ENCODE measurements at places on chromosomes 16 and 17.

GRCh38 chr17:54426296-54426886 is 474.3 kb upstream of the TOM1L1 start:
- DNase-seq, result no peak

GRCh38 chr17:79776376-79777119 is 1.4 kb upstream of the CBX2 start:
- no peak for DNase-seq

GRCh38 chr17:9828296-9829295 is 2.9 kb downstream of the GLP2R start:
- no peak for DNase-seq

- DNase-seq, result no peak
Observed at GRCh38 chr17:63126607-63127006, 160.6 kb downstream of the TANC2 start.

DNA sequence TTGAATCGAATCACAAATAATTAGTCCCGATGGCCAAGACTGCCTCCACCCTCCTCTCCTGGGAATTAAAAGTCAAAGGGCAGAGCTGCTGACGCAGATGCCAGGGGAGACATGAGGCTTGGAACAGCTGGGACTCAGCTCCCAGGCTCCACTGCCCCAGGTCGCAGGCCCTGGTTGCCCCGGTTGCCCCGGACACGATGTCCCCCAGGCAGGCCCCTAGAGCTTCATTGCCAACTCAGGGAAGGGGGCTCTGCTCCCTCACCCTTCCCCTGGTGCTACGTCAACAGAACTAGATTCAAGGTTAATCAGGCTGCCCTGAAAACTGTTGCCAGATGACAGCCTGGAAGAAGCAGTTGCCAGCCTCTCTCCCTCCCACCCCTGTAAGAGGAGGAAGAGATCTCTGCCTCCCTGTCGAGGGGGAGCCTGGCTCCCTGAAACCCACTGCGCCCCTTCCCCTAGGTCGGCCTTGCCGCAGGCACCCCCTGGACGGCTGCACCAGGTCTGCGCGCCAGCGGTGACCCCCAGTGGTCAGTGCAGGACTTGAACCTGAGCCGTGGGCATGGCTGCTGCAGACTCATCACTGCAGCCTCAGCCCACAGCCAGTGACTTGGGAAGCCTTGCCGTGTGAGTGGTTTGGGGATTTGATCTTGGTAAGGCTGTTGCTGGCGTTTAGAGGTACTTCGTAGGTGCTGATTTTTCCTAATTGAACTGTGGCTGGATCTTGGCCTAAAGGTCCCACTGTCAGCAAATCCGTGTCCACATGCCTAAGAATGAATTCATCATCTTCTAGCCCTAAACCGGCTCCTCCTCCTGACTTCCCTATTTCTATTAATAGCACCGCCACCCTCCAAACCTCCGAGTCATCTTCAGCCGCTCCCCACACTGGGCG is 84.1 kb upstream of the TOB1 start:
- DNase-seq, result peak; percentile 20

- no peak for DNase-seq
Observed at GRCh38 chr17:70107441-70107840, 32.4 kb downstream of the KCNJ16 start.

DNA sequence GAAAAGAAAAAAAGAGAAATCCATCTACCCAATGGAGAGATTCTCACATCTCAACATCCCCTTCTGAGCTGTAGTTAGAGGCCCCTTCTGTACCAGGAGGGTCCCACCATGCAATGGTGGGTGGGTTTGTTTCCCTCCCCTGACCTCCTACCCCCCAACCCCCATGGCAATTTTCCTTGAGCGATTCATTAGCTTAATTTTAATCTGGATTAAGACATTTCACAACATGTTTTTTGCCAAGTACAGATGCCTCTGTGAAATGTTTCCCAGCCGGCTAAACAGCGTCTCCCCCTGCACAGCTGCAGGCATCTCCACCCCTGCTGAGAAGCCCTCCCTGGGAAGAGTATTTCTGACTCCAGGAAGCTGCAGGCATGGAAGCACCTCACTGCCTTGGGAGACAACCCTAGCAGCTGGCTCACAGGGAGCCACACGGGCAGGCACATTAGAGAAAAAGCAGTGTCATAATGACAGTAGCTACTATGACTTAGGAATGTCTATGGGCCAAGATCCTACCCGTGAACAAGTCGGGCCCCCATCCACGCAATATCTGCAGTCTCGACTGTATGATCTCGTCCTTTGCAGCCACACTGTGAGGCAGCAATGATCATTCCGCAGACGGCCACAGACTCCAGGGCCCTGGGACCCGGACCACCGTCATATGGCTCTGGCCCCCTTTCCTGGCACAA is 117.3 kb downstream of the ADCY9 start:
- DNase-seq, result no peak

DNA sequence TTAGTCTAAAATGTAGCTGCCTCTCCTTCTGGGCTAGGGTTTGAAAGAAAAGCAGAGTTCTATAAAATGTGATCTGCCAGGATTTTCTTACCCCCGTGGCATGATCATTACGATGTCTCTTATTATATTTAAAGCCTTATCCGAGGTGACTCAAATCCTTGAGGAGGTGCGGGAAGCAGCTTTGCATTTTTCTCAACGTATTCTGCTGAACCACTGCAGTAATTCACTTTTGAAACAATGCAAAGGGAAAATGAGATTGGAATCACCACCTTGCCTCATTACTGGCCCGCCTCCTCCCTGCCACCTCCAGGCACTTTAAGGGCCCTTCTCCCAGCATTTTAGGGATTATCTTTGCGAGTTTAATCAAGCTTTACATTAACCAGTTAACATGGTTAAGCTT is 9.7 kb upstream of the NOG start:
- DNase-seq, result no peak

- DNase-seq, result no peak
Observed at GRCh38 chr16:79517156-79517555, 83.4 kb downstream of the MAF start.

GRCh38 chr16:67460168-67460567 is 20.8 kb downstream of the ATP6V0D1 start:
- DNase-seq, result no peak

GRCh38 chr16:20849589-20850390 is 43.5 kb downstream of the REXO5 start:
- peak; percentile 28 for DNase-seq

- no peak for DNase-seq
Observed at GRCh38 chr16:19239511-19240155, 45.9 kb upstream of the CLEC19A start.

GRCh38 chr17:3965118-3965800 is 1.0 kb upstream of the ATP2A3 start:
- no peak for DNase-seq

GRCh38 chr17:1786708-1787107 is 24.8 kb downstream of the SERPINF1 start:
- no peak for DNase-seq

DNA sequence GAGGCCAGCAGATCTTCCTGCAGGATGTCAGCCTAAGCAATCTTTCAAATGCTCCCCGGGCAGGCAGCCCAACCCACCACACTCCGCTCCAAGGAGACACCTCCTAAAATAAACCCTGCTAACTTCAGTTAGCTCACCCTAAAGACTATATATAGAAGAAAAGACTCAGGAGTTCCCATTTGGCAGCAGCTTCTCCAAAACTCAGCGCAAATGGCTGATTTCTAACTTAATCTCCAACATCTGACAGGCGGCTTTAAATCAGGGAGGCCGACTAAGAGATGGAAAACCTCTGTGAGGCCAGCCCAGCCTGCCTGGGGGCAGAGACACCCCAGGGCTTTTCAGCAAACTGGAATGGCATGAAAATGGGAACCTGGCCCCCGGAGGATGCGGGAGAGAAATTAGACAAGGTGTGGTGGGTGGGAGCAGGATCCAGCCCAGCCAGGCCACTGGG is 91.6 kb downstream of the XYLT1 start:
- DNase-seq, result no peak

DNA sequence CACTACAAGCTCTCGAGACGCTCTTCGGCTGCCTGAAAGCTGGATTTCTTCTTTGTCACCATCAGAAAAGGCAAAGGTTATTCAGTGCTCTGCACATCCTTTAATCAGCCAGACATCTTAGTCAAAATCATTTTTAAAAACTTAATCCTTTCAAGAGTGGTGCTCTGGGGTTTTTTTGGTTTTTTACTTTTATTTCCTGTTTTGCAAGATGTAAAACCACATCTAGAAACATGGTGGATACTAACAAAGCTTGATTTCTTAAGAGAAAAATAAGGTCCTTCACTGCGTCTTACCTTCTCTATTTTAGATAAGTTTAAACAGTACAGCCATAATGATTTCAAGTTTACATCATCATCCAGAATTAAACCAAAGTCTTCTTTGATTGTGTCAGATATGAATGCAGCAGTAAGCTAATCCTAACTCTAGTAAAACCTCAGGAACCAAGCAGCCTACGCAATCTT is 6.3 kb downstream of the ANKRD11 start:
- DNase-seq, result no peak

DNA sequence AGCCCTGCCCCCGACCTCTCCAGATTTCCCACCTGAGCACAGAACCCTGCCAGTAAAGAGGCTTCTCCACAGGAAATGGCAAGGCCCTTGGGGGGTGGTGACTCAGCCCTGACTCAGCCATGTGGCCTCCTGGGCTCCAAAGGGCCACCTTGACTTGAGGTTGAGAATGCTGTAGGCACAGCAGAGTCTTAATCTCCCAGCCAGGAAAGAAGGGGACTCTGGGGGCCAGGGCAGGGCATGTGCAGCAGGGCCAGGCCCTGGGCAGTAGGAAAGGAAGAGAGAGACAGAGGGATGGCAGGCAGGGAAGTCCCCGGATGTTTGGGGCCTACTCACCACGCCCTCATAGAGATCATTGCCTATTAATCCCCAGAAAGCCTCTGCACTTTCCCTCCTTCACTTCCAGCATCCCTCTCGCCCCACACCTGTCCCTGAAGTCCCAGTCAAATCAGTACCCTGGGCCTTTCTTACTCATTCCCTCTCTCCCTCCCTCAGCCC is 4.8 kb upstream of the ITGA3 start:
- DNase-seq, result no peak

DNA sequence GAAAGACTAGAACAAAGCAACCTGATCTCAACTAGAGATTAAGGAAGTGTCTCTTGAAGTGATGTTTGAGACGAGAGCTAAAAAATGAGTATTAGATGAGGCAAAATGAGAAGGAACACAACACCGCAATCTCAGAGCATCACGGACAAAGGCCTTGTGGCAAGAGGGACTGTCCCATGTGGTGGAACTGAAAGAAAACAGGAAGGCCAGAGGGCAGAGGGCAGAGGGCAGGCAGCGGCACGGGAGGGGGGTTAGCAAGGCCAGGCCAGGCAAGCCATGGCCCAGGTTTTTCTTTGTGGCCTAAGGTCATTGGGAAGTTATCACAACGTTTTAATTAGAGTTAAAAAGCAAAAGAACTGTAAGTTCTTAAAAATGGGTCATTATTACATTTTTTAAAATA is 22.5 kb downstream of the RPA1 start:
- no peak for DNase-seq

GRCh38 chr17:81967533-81968395 is 6.8 kb upstream of the NOTUM start:
- peak; percentile 78 for DNase-seq

DNA sequence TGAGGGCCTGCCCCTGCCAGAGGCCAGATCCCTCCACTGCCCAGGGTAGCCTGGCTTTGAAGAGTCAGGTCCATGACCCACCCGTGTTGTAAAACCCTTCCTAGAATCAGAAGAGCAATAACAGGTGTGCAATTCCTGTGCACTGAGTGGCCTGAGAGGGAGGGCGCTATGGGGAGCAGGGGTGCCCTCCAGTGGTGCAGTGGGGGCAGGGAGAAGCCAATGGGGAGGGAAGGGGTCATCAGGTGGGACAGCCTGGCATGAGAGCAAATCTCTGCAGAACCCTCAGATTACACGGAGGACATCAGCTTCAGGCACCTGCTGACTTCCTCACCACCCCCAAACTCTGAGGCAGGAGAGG is 72.9 kb upstream of the ZNF469 start:
- no peak for DNase-seq

DNA sequence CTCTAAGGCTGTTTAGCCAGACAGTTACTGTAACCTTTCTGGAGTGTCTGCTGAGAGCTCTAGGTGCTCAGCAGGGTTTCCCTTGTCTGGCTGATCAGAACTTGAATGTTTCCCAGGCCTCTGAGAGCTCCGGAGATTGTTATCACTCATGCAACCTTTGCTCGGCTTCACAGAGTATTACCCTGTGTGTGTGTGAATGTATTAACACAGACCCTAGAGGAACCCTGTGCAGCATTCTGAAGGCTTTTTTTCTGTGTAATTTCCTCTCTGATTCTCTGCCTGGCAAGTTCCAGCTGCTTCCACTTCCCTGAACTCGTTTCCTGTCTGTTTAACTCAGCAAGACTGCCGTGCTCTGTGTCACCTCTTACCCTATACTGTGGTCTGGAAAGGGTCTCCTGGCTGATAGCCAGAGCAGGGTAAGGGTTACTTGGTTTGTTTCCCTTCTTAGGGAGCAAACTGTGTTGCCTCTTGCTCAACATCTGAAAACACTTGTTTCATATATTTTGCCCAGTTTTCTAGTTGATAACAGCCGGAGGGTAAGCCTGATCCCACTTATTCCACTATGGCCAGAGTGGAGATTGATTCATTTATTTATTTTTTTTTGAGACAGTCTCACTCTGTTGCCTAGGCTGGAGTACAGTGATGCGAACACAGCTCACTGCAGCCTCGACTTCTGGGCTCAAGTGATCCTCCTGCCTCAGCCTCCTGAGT is 21.7 kb downstream of the PRMT7 start:
- no peak for DNase-seq

DNA sequence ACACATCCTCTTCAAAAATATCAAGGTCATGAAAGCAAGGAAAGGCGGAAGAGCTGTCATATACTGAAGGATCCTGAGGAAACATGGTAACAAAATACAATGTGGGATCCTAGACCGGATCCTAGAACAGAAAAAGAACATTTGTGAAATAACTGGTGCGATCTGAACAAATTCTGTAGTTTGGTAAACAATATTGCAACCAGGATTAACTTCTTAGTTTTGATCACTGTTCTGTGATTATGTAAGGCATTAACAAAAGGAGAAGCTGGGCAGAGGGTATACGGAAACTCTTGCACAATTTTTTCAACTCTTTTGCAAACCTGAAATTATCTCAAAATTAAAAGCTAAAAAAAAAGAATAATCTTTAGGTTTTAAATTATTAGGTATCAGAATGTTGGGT is 109.7 kb downstream of the TRIM37 start:
- DNase-seq, result no peak

DNA sequence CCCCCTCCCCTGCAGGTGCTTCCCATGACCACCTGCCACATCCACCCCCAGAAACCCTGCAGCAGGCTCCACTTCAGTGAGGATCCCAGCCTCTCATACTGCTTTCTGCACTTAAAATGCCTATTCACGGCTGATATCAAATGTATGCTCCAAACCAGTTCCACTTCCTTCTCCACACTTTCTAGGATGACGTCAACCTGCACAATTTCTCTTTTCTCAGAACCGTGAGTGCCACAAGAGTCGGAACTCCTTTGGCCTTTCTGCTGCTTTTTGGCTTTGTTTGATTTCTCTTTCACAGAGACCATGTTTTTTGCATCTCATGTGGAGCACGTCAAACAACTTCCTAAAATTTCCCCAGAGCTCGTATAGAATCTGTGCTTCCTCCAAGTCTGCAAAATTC is 378.8 kb upstream of the TNRC6C start:
- DNase-seq, result no peak

GRCh38 chr17:28370744-28371103 is 617 bp upstream of the VTN start:
- no peak for DNase-seq

All from stimulated activated CD4-positive, alpha-beta T cell treated with anti-CD3 and anti-CD28 coated beads, Interleukin-1b, Interleukin-23, amount 100 ng/mL, for 1 hour (primary cell).